Skeletal muscle cell (primary cell): ENCODE measurements at places on chromosomes 5 and 9.

DNA sequence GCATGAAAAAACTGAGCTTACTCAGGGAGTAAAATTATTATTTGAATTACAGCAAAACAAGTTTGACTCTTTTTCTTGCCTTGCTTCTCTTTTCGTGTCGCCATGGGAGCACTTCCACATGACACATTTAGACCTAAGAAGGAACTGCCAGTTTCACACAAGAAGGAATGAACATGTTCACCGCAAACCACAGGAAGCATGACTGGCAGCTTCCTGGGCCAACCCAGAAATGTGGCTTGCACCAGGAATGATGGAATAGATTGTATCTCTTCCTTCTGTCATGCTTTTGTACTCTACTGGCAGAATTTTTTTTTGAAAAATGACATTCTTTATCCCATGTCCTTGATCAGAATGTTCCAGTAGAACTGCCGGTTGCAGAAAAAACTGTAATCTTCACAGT, 32.9 kb upstream of the MAN2A1 start:
- DNase-seq: peak; percentile 60

- DNase-seq: peak; percentile 56
These were observed 50.7 kb upstream of the FST start for GRCh38 chr5:53429706-53430105.

- no peak for DNase-seq
These were observed 284.8 kb upstream of the CD180 start for GRCh38 chr5:67481362-67481761.

GRCh38 chr9:127941062-127941960, 3.7 kb upstream of the DPM2 start:
- DNase-seq: no peak

DNA sequence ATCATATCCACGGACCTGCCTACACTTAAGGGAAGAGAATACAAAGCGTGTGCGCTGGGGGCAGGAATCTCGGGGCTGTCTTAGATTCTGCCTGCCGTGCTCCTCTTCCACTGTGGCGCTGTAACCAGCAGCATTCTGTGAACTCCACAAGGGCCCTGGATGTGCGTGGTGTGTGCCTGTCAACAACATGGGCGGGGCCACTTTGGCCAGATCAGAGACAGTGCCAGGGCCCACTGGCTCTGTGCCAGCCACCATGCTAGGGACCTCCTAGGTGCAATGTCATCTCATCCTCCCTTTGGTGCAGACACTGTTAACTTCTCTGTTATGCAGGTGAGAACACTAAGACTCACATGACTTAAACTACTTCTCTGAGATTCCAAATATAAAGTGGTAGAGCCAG, 113.7 kb downstream of the COL23A1 start:
- no peak for DNase-seq

DNA sequence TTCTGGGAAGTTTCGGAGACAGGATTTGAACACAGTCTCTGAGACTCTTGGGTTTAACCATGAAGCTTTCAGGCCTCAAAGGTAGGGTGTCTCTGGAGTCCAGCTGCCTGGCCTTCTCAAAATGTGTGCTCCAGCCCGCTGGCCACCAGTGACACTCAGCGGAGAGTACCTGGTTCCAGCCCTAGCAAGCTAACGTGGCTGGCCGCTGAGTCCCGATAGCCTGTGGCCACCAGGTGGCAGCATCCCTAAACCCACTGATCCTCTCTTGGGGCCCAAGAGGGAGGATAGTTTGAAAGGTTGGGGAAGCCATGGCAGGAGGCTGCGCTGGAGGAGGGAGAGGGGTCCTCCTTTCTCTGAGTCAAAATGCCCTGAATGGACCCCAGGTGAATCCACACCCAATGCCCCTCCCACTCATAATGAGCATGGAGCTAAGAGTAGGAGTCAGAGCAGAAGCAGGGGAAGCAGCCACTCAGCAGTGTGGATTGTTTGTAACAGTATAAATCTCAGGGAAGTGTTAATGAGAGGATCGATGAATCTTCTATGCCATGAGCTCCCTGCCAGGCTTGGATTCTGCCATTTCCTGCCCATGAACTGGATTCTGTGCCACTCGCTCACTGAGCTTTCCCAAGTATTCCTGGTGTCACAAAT, 5.4 kb upstream of the TIFAB start:
- no peak for DNase-seq

DNA sequence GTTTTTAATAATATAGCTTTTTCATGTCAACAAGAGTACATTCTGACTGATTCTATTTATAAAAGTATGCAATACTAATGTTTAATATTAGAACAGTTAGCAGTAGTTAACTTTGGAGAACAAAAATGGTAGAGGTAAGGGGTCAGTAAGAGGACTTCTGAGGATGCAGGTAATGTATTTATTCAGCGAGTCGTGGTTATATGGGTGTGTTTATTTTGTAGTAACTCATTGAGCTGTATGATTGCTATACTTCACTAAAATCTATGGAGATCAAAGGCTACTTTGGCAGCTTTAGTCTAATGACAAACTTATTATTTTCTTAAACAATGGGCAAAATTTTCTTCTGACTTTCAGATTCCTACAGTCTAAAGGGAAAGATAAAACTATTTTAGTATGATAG, 146.5 kb downstream of the COMMD10 start:
- no peak for DNase-seq

GRCh38 chr9:37410969-37411785, 11.3 kb upstream of the GRHPR start:
- DNase-seq: no peak

GRCh38 chr5:142221091-142221860, 103.5 kb downstream of the SPRY4 start:
- DNase-seq: no peak

DNA sequence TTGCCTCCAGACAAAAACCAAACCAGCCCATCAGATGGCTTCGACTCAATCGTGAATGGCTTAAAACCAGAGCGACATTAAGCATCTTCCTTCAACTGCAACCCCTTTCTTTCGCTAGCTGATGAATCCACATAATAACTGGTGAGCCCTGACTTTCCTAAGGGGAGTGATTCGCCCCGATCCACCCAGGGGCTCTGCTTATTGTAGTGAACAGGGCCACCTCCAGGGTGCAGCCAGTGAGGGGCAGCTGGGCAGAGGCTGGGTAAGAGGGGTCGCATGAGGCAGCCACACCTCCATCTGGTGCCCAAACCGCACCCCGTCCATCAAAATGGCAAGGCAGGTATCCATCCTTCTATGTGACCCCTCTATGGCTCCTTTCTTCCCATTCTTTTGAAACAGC, 38.0 kb downstream of the SLC35D2 start:
- no peak for DNase-seq

DNA sequence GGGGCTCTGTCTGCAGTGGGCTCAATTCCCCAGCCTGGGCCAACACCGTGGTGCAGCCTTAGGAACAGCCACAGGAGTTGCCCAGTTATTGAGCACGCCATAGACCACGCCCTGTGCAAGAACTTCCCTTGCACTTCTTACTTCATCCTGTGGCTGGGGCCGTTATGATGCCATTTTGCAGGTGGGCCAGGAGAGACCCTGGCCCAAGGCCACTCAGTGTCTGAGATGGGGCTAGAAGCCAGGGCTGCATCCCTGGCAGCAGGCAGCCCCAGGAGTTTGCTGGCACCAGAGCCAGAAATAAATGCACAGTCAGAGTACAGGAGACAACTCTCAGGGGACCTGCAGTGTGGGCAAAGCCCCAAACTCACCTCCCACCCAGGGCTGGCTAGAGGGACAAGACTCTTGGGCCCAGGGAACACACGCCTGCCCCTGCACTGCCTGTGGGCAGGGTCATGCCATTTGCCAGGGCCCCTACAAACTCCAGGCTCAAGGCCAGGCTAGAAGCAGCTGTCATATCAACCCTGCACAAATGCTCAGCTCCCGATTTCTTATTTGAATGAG, 6.7 kb downstream of the CORO2A start:
- DNase-seq: no peak
